Cortex of kidney (tissue), 1 donor: ENCODE measurements at places on chromosomes 1 and 21.

DNA sequence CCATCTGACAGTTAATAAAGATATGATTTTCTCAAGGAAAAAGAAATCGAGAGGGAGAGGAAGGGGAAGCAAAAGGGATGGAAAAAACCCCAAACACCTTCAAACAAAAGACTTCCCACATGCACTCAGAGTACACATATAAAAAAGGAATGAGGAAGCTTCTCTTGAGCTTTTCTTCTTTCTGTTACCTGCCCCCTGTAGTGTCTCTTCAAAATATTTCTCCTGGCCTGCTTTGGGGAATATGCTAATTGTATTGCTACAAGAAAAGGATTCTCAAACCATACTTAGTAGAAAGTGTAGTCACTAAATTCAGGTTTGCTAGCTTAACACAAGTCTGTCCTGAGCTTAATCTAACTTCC is 58.7 kb downstream of the KIF14 start:
- DNase-seq = no peak

GRCh38 chr1:20367116-20367585 is 76.5 kb downstream of the VWA5B1 start:
- DNase-seq = no peak

GRCh38 chr1:40315239-40315794 is 1.8 kb downstream of the COL9A2 start:
- DNase-seq = no peak

DNA sequence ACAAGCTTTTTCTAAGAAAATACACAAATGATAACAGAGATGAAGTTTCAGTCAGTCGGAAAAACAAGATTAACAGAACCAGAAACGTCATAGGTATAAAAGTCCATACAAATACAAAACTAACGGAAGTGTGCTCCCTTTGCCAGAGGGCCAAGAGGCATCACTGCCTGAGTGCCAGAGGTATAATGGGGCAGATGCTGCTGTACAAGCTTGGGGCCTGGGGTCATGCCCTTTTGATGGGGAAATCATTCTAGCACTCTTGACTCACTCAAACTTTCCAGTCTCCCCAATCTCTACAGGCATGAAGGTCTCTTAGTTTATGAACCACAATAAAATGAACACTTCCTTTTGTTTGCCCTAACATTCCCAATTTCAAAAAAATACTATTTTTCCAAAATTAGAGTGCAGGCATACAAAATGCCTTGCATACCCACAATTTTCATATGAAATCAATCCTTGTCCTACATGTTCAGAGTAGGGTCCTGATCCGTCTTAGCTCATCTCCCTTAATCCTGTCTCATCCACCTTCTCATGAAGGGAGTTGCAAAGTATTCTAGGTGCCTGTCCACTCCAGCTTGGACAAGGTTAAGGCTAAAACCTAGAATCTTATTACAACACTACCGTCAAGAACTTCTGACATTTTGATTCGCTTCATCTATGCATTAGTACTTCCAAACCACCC is 1.5 kb downstream of the RPL22 start:
- DNase-seq = no peak

DNA sequence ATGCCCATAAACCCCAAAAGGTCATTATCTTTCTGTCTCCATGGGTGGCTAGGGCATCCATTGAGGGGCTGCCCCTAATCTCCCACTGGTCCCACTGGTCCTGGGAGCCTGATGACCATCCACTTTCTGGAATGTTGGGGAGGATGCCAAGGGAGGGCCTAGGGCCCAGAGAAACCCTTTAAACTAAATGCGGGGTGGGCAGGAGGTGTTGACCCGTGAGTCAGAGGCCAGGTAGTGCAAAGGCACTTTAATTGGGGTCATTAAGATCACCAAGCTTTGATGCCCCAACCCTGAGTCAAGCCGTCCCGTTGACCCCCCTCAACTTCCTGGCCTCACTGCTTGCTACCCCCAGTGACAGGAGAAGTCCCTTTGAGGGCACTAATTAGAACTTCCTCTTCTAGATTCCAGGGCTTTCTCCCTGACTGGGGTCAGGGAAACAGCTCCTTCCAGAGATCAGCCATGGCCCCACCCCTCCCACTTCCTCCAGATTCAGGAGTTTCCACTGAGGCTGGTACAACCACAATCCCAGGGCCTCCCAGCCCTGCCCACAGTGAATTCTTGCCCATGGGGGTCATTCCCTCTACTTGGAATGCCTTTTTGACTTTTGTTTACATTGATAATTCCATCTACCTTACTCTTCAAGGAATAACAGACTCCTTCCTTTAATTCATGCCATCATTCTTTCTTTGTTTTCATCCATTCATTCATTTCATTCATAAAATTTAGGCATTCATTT is 15.5 kb upstream of the SERINC2 start:
- no peak for DNase-seq

DNA sequence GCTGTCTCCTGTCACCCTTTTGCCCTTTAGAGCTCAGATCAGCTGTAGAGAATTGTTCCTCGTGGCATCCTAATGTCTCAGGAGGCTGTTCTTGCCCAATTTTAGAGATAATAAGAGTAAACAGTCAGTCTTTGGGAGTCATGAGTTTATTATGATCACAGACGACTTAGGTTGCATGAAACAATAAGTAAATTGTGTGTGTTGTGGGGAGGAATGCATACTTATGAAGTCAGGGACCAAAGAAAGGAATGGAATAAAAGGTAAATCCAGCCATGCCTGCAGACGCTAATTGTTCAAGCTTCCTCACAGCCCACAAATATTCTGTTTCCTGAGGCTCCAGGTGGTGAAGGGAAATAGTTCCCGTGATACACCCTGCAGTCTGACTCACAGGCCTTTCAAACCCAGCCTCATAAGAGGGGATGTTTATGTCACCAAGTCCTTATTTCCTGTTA is 897 bp downstream of the EPHX4 start:
- no peak for DNase-seq

GRCh38 chr1:41611068-41611931 is 126.8 kb upstream of the EDN2 start:
- no peak for DNase-seq

DNA sequence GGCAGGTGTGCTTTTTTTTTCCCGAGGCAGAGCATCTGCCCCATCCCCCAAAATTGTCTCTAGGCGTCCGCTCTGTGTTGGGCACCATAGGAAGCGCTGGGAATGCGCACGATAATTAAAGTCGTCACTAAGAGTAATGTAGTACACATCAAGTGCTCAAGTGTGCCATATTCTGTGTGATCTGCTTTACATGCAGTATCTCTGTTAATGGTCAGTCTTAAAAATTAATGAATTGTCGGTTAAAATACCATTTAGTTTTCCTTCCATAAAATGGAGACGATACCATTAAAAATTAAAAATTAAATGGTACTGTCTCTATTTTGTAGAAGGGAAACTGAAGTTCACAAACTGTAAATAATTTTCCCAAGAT is 544 bp upstream of the CCT8 start:
- no peak for DNase-seq

DNA sequence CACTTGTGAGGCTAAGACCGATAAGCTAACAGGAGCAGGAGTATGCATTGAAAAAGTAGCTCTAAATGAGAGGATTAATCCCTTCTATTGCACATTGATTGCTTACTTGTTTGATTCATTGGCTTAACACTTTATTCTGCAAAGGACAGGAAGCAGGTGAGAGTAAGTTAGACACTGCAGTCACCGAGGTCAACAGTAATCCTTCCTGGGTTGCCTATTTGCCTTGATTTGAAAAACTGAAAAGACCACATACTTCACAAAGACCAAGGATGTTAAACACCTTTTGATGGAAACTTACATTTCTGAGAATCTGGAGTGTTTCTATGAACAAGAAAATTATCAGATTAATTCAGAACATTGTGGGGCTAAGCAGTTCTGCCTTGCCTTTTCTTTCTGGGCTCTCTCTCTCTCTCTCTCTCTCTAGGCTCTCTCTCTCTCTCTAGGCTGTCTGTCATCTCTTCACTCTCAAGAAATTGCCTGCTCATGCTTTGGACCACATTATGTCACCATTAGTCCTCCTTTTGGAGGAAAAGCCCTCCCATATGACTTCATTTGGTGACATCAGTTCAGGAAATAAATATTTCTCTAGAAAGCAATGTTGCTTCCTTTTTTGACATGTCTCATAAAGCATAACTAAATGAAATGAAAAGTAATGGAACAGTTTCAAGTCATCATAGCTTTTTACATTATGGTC is 103.8 kb downstream of the TNFSF18 start:
- DNase-seq = no peak

DNA sequence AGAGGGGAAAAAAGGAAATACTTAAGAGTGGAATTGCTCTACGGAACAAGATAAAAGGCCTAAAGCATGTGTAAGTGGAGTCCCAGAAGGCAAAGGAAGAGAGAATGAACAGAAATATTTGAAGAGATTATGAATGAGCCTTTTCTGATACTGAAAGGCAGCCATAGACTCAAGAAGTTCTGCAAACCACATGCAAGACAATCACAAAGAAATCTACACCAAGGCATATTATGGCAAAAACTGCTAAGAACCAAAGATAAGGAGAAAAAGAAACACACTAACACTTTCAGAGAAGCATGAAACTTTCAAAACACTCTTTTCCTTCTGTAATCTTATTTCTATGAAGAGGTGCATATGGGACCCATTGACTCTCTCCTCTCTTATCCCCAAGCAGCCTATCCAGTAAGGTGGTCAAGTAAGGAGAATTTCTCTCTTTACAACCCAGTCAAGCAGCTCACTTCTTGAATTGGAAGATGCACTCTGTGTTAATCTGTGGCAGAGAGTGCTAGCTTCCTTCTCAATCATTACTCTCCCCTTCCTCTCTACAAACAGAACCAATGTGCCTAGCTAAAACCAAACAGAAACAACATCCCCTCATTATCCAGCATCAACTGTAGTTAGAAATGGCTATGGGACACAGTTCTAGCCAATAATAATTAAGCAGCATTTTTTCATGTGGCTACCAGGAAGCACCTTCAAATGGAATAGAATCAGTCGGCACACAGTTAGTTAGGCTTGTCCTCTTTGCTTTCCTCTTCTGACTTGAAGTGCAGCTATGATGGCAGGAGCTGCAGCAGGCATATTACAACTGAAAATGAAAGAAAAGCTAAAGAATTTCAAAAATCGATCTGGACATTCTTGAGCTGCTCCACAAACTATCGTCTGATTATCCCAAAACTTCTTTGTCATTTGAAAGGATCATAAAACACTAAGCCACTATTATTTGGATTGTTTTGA is 25.9 kb downstream of the KRTAP19-8 start:
- no peak for DNase-seq

- DNase-seq = no peak
Observed at GRCh38 chr1:86739648-86740509, 35.5 kb downstream of the SH3GLB1 start.

DNA sequence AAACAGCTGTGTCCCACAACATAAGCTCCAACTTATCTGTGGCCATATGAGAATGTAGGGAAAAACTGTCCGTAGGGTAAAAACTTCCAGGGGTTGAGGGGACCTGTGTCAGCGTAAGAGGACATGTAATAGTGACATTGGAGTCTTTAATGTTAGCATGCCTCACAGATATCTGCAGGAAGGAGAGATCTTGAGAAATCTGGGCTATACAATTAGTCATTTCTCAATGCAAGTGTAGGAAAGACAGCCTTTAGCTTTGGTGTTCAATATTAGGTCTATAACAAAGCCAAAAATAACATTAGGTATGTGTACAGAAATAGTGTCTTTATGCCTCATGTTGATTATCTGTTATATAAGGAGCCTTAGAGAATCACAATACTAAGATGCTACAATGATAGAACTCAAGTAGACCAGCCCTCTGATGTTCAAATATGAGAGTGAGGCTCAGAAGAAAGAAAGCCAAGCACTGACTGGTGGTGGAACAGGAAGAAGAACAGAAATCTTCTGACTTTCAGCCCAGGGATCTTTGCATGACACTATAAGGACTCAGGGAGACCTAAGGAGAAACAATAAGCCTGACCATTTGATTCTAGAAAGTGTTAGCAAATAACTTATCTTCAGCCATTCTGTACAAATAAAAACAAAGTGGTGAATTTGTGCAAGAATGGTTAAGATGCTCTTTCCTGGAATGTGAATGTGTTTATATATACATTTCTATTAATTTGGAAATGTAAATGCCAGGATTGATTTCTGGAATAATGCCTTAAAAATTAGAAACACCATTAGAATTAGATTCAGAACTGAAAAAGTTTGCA is 152.6 kb downstream of the ZC3H11B start:
- no peak for DNase-seq

GRCh38 chr1:100542285-100542684 is 4.3 kb downstream of the GPR88 start:
- DNase-seq = no peak

DNA sequence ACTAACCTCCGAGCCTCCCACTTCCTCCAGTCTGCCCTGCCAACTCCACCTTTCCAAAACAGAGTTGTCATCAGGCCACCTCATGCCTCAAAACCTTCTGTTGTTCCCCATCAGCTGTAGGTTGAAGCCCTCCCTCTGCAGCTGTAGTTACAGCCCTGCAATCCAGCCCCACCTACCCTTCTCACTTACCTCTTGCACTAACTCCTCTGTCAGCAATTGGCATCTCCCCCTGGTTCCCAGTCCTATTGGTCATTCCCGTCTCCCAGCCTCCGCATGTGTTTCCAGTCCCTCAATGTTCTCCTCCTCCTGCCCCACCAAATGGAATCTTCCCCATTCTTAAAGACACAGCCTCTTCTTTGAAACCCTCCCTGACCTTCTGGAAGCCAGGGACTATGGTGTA is 100.1 kb upstream of the GCLM start:
- DNase-seq = no peak

- DNase-seq = no peak
Observed at GRCh38 chr1:212491454-212491853, 58.7 kb downstream of the NENF start.

- DNase-seq = no peak
Observed at GRCh38 chr1:21381354-21381753, 58.6 kb upstream of the NBPF3 start.

DNA sequence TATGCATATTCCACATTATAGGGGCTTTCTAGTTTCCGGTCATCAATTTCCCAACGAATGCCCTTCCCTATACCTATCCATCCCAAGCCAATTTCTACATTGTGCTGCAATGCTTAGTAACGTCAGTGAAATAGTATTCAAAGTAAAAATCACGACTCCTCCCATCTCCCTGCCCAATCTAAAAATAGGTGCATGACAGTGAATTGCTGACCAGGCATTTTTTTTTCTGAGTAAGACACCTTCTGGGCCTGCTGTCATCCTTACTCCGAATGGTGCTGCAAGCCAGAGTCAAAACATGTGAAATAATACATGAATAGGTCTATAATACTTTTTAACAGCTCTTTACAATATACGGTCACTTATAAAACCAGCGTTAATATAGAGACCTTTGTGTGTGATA is 120.2 kb downstream of the GREM2 start:
- no peak for DNase-seq
